ENCODE measurements at places on chromosomes 4 and X.

- no peak for DNase-seq
Measured at GRCh38 chrX:96591421-96591820, 93.2 kb upstream of the DIAPH2 start.

GRCh38 chrX:17616936-17617335 lies 120.4 kb upstream of the SCML1 start:
- DNase-seq: no peak

GRCh38 chr4:184732126-184732525 lies 1.8 kb downstream of the CENPU start:
- DNase-seq: no peak

GRCh38 chr4:107130157-107130556 lies 94.0 kb upstream of the DKK2 start:
- DNase-seq: no peak

DNA sequence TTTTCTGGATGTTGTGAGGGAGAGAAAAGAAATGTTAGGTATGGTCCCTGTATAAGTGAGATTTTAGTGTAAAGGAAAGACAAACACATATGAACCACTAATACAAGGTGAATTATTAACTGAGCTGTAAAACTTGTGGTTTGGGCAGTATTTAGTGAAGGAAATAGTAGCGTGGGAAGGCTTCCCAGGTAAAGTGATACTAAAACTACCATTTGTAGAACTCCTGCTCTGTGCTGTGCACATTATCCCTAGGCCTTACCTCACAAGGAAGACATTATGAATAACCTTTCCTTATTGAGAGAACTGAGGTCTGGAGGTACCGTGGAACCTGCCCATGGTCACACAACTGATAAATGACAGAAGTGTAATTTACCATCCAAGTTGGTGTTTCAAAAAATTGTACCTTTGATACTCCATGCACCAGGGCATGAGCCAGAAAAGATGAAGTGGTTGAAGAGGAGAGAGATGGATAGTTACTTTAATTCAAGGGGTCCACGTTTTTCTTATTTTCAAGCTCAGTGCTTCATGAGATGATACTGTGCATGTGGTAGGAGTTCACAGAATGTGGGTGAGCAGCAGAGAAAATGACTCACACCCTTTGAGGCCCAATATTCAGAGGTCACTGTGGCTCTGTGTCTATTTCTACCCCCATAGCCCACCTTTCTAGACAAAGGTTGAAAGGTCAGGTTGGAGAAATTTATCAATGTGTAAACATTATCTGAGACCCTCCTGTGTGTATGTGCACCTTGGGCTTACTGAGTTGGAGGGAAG lies 2.6 kb upstream of the VSIG4 start:
- DNase-seq: no peak

DNA sequence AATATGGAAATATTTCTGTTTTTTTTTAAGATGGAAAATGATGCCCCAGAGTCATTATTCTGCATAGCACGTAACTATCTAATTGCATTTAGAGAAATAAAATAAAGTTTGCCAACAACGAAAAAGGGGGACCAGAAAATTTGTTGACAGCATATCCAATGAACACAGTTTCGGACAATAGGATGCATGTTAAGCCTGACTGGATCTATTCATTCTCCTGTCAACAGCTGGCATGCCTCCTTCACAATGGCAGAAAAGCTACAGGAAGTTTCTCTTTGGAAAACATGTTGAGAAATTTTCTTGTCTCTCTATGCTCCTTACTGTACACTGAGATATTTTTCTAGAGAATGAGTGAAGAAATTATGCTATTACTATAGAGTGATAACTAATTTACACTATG lies 262.5 kb downstream of the GRID2 start:
- DNase-seq: no peak

DNA sequence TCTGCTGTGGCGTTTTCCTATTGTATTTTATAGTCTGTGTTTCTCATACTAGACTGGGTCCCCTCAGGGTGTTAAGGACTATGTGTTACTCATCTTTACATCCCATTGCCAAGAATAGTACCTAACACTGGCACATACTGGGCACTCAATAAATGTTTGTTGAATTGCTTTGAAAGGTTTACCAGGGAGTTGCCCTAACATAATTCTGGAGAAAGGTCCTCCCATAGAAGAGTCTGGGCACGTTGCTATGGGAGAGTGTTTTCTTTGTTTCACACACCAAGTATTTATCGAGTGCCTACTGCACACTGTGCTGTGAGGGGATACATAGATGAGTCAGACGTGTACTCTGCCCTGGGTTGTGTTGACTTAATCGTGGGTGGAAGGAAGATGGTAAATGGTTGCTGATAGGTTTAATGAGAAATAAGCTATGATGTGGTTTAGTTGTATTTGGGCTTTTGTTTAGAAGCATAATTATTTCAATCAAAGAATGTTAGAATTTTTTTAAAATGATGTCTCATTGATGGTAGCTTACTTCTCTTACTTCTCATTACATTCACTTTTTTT lies 42.9 kb downstream of the AFF1 start:
- DNase-seq: peak; percentile 34

- no peak for DNase-seq
Measured at GRCh38 chrX:150308532-150309157, 54.5 kb upstream of the MAMLD1 start.

DNA sequence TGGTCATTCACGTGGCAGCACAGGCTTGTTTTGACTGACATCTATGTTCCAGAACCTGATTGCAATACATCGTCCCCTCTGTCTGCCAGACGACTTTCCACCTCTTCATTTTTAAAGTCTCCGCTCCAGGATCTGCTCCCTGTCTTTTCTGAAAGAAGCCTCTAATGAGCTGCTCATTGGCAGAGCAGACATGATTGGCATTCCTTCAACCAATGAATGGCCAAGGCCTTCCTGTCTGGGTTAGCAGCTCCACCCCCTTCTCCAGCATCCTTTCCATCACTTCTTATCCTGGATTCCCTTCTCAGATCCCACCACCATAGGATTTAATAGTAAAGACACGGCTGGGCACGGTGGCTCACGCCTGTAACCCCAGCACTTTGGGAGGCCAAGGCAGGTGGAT lies 202.7 kb upstream of the KLF3 start:
- DNase-seq: no peak

DNA sequence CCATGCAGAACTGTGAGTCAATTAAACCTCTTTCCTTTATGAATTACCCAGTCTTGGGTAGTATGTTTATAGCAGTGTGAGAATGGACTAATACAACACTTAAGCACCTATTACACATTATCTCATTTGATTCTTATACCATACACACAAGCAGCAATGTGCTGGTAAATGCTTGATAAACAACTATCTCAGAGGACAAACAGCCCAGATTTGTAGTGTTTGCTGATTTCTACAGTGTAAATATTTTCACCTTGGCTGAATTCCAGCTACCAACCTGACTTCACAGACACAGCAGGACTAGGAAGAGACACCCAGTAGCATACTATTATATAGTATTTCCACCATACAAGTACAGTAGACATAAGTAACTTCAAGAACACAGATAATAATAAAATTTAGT lies 406.5 kb upstream of the CNKSR2 start:
- no peak for DNase-seq

GRCh38 chr4:57462843-57463242 lies 352.7 kb upstream of the IGFBP7 start:
- DNase-seq: no peak

- peak; percentile 38 for DNase-seq
Measured at GRCh38 chrX:133645256-133645655, 230.0 kb upstream of the GPC4 start.

GRCh38 chr4:10041036-10041435 lies 19.7 kb upstream of the SLC2A9 start:
- DNase-seq: no peak

DNA sequence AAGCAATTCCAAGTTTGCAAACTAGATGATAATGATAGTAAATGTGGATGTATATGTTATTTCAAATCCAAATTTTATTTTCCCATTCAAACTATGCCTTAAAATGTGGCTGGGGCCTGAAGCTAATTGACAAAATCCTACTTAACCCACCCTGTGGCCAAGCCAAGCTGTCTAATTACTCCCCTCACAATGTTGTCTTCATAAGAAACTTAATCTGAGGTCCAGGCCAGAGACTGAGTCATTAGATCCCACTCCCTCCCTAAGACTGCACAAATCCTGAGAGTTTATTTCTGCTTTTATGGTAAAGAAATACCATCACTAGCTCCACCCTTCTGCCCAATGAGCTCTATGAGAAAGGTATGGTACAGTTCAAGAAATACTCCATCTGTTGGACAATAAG lies 16.6 kb downstream of the SMPX start:
- DNase-seq: no peak

Data from MV-4-11 (cell line).